ENCODE measurements at places on chromosomes 7 and 10.

- no peak for DNase-seq
These were observed 110.6 kb upstream of the SAMD8 start for GRCh38 chr10:75000748-75001321.

DNA sequence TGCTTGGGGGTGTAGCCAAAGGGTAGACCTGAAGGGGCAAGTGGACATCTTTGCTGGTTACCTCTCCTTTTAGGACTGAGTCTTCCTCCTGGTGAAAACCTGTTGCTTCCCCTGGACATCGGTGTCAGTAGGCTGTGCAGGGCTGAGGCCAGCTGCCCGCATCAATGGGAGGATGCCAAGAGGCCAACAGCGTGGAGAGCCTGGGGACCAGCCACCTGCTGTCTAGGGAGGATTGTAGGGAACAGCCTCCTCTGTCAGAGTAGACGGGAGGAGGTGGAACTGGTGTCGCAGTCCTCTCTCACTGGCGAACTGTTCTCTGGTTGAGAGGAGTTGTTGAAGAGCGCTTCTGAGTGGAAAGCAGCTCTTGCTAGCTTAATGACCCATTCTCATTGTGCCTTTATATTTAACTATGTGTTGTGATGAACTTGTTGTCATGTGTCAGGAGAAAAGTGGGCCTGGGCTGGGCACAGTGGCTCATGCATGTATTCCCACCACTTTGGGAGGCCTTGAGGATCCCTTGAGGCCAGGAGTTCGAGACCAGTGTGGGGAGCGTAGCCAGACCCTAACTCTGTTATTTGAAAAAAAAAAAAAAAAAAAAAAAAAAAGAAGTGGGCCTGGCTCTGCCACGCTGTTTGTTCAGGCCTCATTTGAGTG, 1.8 kb downstream of the SUFU start:
- no peak for DNase-seq

DNA sequence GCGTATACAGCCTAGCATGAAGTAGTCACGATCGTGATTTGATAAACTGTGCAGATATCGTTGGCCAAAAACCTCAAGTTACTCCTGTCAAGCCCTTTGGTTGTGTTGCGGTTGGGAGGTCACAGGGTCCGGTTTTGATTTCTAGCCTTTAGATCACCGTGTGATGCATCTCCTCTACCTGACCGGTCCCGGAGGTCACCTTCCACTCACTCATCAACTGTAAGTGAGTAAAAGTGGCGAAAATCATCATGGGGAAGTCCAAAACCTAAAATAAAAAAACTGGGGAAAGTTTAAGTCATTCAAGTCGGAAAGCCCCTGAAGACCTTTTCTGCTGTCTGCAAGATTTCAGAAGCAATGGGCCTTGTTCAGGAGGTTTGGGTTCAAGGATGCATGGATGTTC, 62.8 kb downstream of the ADARB2 start:
- DNase-seq, result no peak

GRCh38 chr7:54541669-54542625, at the start of gene VSTM2A:
Gene VSTM2A (plus strand): TSS chr7:54542375. CDS start chr7:54542731, 356 bp downstream.
- no peak for DNase-seq

- DNase-seq, result no peak
These were observed 332.7 kb upstream of the MAGI2 start for GRCh38 chr7:79786187-79786586.

DNA sequence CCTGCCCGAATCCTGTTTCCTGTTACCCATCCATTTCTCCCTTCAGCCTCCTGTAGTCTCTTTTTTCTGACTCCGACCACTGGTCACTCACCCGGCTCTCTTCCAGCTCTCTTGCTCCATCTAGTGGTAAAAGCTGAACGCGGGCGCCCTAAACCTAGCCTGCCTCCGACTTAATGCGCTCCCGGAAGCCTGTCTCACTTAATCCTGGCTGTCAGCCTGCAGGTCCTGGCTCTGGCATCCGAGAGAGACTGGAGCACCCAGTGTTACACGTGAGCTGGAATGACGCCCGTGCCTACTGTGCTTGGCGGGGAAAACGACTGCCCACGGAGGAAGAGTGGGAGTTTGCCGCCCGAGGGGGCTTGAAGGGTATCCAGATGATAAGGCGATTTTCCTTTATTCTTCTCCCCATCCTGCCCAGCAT, 10.3 kb downstream of the SUMF2 start:
- peak; percentile 52 for DNase-seq

DNA sequence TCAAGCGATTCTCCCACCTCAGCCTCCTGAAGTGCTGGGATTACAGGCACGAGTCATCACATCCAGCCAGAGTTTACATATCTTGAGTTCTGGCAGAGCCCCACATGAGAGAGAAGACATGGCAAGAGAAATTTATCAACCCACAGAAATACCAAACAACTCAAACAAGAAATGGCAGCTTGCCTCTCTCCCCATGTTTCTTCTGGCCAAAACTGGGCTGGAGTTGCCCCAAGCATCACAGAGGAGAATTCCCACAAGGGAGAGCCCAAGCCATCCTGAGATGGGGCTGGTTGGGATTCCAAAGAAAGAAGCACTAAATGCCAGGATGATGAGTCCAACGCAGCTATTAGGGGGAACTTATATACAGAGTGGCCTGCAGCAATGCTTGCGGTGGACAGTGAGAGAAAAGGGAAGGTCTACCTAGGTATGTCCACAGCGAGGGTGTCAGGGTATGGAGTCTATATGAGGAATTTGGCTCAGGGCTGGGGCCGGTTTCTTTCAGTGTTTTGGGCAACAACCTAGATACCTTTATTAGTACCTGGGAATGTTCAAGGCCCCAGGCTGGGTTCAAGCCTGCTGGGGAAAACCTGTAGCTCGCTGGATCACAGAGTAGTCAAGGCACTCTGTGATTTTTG, 14.5 kb upstream of the PAX4 start:
- DNase-seq, result no peak

GRCh38 chr7:95601316-95601715, 5.0 kb upstream of the PDK4 start:
- no peak for DNase-seq

- no peak for DNase-seq
These were observed 49.2 kb downstream of the LGI1 start for GRCh38 chr10:93806903-93807302.

GRCh38 chr7:102412548-102412947, 16.4 kb downstream of the PRKRIP1 start:
- no peak for DNase-seq

DNA sequence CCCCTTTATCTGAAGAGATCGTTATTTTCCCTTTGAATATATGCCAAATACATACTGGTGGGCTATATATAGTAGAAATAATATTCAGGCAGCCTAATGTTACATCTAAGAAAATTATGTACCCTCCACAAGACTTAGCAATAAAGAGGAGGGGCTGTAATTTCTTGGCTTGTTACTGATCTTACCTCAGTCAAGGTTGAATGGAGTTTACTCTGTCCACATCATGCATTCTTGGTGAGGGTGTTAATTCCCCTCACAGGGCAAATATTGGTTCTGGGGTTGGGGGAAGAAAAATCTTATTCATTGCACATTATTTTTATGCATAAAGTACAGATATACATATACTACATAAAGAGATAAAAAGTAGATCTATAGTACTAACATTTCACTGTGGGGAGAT, 145.8 kb upstream of the ANK3 start:
- DNase-seq, result no peak

GRCh38 chr7:155293721-155294510, 3.8 kb upstream of the INSIG1 start:
- DNase-seq, result no peak

DNA sequence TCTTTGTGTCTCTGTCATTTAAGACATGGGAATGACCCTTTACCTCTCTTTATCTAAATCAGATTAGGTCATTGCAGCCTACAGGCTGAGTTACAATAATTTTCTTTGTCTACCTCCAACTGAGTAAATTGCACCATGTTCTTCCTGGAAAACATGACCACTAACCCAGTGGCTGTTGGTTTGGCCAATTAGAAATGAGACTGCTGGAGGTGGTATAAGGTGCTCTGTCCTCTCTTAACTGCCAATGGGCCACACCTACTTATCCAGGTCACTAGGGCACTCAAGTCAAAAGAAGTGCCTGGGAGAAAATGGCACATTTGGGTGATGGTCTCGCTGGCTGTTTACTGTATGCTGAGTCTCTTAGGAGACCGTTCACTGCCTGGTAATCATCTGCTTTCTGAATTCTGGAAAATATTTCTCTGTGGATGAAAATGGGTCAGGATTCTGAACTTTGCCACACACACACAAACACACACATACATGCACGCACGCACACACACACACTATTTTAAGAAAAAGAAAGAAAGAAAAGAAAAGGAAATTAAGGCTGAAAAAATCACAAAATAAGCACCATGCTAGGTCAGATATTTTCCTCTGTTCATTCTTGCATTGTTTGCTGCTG, 16.4 kb downstream of the STAMBPL1 start:
- DNase-seq, result no peak

DNA sequence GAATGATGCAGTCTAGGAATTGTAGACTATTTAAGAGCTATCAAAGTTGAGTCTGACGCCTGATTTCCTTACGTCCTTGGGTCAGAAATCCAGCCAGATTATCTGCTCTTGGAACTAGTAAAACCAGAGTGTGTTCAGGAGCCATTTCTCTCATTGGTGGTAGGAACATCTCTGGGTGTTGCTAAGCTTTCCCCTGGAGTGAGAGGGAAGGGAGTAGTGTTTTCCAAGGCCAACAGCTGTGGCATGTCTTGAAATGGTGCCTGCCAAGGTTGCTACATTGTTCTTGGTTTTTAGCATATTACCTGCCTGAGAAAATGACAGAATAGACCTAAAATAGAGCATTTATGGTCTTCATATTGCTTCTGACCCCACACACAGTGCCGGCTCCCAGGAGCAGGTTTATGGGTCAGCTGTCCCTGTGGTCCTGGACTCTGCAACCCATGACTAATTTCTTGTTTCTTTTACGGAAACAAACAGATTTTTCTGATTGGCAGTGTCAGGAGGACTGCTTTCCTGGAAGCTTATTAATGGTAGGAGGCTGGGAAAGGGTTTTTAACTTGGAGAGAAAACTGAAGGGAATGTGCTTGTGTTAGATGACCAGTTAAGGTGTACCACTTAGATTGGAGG, 17.5 kb downstream of the GBF1 start:
- DNase-seq, result no peak

GRCh38 chr7:39661960-39662359, 38.6 kb downstream of the RALA start:
- DNase-seq, result no peak

GRCh38 chr7:17586711-17587110, 288.3 kb downstream of the AHR start:
- no peak for DNase-seq

DNA sequence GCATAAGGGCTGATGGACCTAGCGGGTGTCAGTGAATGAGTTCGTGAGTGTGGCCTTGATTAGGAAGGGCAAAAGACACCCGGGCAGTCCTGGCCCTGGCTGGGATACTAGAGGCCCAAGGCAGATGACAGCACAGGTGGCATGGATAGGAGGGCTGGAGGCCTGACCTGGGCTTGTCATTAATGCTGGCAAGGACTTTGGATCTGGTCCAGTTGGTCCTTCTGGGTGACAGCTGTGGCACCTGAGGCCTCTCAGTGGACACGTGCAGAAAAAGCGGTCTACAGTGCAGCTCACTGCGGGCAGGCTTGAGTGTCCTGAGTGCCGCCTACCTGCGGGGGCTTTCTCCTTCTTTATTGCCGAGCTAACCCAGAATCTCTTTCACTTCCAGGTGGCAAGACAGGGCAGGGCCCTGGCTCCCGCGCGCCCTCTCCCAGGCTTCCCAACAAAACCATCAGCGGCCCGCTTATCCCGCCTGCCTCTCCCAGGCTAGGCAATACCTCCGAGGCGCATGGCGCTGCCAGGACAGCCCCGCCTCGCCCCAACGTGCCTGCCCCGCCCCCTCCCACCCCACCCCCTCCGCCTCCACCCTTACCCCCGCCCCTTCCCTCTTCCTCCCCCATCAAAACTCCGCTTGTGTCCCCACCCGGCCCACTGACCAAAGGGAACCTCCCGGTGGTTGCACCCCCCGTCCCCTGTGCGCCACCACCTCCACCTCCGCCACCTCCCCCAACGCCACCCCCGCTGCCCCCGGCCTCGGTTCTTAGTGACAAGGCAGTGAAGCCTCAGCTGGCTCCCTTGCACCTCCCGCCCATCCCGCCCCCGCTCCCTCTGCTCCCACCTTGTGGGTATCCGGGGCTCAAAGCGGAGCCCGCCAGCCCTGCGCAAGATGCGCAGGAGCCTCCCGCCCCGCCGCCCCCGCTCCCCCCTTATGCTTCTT, 77.4 kb downstream of the WIPF3 start:
- DNase-seq, result no peak

- DNase-seq, result no peak
These were observed 78.3 kb downstream of the NSUN6 start for GRCh38 chr10:18572959-18573561.

- no peak for DNase-seq
These were observed 37.9 kb downstream of the SYPL1 start for GRCh38 chr7:106074257-106074656.

DNA sequence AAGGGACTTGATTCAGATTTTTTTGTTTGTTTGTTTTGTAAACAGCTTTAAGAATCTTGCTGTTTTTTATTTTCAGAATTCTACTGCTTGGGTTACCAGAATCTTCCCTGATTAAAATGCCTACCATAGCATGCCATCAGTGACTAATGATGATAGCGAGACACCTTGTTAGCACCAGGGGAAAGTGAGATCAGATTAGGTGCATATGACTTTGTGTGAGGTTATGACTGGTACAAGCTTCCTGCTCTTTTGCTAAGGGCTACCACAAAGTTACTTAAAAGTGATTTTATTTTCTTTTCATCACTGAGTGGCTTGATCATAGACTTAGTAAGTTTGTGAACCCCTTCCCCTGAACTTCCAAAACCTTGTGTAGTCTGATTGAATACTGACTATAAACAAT, 93.5 kb downstream of the SND1 start:
- no peak for DNase-seq

DNA sequence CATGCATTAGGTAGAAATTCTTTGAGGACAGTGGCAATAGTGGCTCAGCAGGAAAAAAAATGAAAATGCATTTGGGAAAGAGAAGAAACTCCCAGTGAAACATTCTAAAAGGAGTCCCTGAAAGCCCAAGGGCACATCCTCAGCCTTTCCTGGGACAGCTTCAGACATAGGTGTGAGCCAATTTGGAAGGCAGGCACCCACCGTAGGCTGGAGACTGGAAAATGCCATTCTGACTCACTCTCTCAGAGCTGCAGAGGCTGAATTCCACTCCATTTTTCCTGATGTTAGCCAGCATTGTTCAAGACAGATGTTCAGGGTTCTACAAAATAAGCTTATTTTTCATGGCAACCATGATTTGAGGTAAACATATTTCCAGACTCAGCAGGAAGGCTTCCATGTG, 379.0 kb upstream of the FZD8 start:
- DNase-seq, result no peak

GRCh38 chr7:47932016-47932415, 16.2 kb downstream of the PKD1L1 start:
- no peak for DNase-seq

- no peak for DNase-seq
These were observed 52.5 kb upstream of the LEP start for GRCh38 chr7:128188396-128189230.

Data from stimulated activated CD8-positive, alpha-beta memory T cell treated with anti-CD3 and anti-CD28 coated beads, Interleukin-4, amount 100 ng/mL, for 4 hours (primary cell).